Fibroblast of lung (primary cell): ENCODE measurements at places on chromosomes 5 and 9.

- DNase-seq = no peak
These were observed 46.5 kb upstream of the GFPT2 start for GRCh38 chr5:180399401-180400215.

DNA sequence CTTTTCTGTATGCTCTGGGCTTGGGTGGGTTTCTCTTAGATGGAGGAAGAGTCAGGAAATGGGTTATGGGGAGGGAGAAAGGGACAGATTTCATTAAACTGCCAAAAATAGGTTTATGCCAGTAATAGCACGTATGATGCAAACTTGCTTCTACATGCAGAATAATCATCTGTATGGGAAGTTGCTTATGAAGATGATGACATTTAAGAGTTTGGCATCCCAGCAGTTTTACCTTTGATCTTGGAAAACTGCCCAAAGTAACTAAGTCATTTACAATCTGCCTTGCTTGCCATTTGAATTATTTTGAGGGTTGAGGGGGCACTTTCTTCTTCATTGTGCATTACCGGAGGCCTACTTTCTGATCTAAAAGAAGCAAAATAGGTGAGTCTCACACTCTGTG lies 282.9 kb upstream of the ANKRD55 start:
- DNase-seq = no peak

GRCh38 chr5:150342583-150342982 lies 14.9 kb upstream of the TCOF1 start:
- DNase-seq = no peak

DNA sequence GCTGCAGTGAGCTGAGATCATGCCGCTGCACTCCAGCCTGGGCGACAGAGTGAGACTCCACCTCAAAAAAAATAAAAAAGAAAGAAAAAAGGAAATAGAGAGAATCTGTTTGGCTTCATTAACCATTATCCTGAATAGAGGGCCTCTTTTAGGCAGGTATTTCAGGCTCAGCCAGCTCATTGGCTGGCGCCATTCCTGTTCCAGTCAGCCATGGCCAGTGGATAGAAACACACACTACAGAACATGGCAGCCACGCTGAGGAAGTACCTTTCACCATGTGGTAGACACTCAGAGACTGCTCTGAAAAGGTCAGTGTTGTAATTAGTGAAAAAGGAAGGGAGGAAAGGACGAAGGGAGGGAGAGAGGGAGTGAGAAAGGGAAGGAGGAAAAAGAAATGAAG lies 340.0 kb upstream of the ACTBL2 start:
- no peak for DNase-seq

- DNase-seq = peak; percentile 35
These were observed 63.7 kb downstream of the LURAP1L start for GRCh38 chr9:12838546-12838945.

DNA sequence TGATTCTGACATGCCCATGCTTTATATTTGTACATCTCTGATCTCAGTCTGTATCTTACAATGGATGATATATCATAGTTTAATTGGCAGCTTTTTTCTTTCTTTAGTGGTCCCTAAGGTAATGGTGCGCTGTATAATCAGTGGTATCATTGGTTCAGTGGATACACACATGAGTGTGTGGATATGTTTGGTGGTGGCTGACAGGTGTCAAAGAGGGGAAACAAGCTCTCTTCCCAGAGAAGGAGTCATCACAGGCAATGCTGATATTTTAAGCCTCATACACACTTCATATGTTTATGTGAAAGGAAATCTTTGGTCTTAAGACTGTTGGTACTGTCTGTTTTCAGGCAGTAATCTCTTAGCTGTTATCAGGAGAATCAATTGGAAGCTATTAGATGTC lies 52.1 kb upstream of the KIAA1958 start:
- DNase-seq = no peak

- no peak for DNase-seq
These were observed 30.7 kb downstream of the AP3S1 start for GRCh38 chr5:115872447-115872846.

DNA sequence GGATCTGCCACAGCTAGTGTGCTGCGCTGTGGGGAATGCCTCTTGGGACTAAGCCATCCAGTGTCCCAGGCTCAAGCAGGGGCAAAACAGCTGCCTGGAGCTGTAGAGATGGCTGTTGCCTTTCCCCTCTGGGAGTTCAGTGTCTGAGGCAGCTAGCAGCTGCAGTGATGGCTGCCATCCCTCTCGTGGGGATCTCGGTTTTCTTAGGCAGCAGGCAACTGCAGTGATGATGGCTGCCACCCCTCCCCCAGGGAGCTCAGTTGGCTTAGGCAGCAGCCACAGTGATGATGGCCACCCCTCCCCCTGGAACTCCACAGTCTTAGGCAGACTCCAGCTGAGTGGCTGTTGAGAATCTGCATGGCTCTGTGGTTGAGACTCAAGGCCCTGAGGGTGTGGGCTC lies 1389.2 kb upstream of the NUDT12 start:
- DNase-seq = no peak
